Suppressor macrophage treated with lipopolysaccharide for 1 hour (primary cell): ENCODE measurements at places on chromosomes 5 and 9.

DNA sequence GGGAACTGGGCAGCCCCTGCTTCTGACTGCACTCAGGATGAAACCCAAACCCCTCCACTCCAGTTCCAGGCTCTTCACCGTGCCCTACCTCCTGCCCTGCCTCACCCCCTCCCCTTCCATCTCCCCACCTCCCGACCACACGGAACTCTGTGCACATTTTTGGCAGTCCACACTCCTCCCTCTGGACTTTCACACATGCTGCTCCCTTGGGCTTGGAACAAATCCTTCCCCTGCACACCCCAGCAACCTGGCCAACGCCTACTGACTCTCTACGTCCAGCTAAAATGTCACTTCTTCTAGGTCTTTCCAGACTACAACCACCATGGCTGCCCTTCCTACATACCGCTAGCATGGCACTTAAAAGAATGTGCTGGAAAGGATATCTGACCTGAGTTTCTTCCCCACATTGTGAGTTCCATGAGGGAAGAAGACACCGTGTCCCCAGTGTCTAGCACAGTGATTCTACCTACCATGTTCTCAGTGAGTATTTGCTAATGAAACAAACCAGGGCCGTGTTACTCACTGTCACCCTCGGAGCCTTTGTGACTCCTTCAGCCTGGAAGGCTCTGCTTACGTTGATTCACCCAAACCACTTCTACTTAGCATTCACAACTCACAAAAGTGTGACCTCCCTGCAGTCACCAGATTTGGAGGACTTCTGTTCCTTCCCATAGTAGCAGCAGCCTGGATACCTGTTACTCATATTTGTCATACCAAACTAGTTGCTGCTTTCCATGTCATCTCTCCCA is 18.7 kb downstream of the RETREG1 start:
- no peak for DNase-seq

DNA sequence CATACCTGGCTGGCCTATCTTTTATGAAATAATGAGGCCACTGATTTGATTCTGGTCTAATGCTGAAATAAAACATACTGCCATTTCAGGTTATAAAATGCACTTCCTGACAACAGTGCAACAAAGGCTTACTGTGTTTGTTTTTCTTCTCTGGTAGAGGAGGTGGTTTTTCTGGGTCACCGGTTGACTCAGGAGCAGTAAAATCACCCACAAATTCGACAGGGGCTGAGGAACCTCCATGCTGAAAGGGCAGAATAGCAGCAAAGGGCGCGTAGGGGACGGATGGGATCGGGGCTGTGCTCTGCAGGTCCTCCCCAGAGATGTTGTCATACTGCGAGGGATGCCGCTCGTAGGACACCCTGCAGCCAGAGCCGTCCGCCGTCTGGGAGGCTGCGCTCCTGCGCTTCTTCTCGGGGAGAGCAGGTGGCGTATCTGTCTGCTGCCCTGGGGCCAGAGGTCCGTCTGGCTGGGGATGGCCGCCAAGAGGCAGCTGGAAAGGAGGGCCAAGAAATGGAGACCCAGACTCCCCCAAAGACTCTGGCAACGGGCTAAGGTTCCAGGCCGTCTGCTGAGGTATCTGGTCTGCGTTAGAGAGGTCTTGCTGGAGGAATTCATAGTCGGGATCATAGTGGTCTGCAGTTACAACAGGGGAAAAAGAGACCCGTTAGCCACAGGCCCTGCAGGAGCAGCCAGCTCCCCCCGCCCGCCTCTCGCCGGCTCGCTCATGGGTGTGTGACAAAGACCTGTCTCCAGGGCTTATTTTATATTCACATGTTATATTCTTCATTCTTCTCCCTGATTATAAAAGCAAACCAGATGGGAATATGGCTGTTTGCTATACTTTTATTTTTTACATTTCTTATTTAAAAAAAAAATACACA is 80.7 kb downstream of the PRRT1B start:
- no peak for DNase-seq

DNA sequence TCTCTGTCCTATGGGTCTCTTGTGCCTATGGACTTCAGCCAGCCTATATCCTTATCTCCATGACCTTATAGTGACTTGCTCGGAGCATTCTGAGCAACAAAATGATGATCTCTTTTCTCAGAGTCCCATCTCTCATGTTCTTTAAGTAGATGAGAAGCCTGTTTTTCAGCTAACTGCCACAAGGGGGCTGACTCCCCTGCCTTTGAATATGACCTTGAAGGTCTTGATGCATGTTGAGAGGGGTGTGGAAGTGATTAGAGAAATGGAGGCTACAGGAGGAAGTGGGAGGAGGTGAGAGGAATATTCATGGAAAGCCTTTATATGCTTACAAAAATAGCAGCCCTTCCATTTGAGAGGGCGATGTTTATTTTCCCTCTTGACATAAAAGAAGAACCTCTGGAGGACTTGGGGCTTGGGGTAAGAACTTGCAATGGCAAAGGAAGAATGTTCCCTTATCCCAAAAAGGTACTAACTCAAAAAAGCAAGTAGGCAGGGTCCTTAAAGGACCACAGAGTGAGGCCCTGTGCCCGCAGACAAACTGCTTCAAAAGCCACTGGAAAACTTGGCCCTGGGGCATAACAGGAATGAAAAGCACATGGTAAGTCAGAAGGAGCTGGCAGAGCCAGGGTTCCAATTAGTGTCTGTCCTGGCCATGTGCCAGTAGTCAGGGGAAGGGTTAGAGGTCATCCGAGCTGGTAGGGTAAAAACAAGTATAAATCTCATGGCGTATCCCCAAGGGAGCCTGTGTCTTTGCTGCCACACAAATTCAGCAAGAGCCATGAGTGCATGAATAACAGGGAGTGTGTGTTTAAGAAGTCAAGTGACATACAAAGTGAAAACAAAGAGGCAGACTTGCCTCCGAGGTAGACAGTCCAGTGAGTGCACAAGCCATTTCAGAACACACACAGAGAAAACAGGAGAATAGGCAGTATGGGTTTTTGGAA is 39.1 kb downstream of the FGD3 start:
- peak; percentile 64 for DNase-seq

DNA sequence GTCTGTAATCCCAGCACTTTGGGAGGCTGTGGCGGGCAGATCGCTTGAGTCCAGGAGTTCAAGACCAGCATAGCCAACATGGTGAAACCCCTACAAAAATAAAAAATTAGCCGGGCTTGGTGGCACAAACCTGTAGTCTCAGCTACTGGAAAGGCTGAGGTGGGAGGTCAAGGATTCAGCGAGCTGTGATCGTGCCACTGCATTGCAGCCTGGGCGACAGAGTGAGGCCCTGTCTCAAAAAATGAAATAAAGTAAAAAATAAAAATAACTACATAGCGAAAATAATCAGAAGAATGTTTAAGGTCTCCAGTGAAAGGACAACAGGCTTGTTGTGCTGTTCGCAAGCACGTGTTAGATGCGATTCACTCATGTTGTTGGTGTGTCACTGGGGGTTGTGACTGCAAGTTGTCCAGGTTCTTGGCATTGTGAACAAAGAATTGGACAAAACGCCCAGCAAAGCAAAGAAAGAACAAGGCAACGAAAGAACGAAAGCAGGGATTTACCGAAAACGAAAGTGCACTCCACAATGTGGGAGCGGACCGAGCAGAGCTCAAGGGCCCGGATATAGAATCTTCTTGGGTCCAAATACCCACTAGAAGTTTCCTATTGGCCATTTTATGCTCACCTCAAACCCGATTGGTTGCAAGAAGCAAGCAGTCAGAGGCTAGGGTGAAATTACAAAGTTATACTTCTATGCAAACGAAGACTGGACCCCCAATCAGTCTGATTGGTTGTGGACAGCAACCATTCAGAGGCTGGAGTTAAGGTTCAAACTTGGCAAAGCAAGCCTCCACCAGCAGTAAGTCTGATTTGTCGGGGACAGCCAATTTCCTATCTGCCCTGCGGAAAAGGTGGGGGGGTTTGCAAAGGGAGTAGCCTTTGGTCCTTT is 844 bp upstream of the MCCC2 start:
- DNase-seq = peak; percentile 31

DNA sequence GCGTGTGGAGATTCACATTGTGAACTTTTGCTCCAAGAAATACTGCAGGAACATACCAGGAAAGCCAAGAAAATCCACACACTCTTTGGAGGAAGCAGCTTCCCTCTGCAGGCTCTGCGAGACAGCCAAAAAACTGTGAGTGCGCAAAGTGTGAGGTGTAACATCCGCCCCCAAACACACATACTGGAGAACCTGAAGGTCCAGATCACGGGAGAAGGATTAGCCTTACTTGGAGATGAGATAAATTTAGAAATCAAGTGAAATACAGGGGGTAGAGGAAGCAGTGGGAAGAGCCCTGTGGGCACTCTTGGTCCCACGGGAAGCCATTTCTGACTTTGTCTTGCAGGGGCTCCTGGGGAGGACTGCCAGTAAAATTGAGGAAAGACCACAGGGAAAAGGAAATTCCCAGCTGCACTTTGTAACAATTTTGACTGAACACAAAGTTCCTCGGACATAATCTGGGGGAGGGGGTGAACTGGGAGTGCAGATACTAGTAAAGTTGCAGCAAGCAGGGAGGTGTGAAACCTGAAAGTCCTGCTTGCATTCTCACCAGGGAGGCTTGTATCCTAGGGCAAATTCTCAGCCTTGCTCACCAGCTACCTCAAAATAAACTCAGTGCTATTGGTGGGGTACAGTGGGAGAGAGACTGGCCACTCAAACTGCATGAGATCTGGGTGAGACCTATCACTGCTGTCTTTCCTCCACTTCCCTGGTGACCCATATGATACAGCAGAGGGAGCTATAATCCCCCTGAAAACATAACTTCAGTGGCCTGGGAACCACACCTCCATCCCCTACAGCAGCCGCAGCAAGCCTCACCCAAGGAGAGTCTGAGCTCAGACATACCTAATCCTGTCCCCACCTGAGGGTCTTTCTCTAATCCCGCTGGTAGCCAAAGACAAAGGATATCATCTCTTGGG is 109.1 kb downstream of the ALDH1A1 start:
- DNase-seq = no peak

DNA sequence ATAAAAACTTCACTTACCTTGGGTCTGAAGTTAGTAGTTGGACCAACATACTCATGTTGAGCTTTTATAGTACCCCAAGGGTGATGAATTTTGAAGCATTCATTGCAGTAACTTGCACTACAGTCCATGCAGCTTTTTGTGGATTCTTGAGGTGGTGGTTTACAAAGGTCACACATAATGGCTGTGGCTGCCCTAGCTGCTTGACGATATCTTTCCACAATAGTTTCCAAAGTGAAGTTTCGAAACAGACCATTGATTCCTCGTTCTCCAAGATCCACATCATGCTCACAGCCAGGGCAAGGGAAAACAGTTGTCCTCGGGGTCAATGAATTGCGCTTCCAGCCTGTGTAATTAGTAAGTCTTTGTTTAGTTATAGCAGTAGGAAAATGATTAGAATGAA is 22.7 kb downstream of the TRIM36 start:
- DNase-seq = no peak

DNA sequence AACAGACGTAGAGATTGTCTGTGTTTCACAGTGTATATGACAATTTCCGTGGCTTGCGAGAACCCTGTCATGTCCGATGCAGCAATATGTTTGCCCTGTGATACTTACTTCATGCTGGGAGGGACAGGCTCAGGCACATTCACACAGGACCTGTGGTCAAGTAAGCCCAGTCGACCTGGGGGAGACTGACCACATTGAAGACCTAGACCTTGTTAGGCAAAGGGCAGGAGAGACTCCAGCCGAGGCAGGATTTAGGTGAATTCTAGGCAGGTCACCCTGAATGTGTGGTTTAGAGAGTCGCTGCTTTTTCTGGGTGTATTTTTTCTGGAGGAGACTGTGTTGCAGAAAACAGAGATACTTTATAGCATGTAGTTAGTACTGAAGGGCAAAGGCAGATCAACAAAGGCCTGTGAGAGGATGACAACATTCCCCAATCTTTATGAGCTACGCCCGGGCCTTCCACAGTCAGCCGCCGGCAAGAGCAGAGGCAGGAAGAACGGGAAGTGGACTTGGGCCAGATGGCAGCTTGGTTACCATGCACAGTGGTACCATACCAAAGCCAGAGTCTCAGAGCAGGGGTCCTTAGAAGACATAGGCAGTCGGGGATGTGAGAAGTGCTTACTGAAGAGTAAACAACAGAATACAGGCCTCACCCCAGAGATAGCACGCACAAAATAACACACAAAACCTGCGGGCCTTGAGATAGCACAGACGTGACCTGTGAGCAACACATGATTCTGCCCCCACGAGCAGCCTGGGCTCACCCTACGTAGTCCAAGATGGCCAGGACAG is 220.7 kb downstream of the CACNA1B start:
- no peak for DNase-seq

DNA sequence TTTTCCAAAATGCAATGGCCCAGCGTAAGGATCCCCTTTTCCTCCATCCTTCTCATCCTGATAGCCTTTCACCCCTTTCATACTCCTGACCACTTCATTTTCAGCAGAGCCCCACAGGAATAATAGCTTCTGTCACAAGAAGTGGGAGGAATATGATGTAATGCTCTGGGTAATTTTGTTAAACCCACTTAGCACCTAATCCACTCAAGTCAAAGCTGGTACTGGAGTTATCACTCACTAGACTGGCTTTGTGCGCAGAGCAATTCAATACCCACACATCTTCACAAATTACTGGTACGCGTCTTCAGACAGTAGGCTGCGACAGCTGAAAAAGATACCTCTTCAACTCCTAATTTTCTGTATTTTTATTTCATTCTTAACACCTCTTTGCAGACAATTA is 2232.8 kb upstream of the WWC1 start:
- DNase-seq = no peak

- no peak for DNase-seq
Observed at GRCh38 chr9:118009614-118010013, 305.4 kb downstream of the TLR4 start.

- DNase-seq = no peak
Observed at GRCh38 chr5:93782978-93783377, 41.6 kb upstream of the POU5F2 start.

DNA sequence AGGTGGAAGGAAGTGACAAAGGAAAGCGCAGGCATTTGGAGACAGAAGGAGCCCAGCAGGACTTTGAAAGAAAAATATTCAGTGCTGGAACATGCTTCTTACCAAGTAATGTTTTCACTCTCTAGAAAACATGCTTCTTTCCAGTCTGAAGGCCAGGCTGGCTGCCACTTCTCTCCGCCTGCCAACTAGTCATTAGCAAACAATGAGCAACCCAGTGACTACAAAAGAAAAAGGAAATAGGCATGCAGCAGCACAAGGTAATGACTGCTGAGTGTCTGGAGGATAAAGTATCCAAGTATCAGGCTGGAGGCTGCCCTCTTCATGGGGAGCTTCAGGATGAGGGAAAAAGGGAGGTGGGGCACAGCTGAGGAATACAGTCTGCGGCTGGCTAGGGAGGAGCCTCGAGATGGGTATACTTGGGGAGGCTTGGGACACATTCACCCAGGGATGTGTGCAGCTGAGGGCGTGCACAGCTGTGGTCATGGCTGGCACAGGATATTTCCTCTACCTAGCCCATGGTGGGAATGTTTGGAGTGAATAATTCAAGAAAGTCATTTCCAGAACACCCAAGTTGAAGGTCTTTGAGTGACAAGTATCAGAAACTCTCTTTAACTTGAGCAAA is 161.5 kb upstream of the KIF2A start:
- DNase-seq = no peak

DNA sequence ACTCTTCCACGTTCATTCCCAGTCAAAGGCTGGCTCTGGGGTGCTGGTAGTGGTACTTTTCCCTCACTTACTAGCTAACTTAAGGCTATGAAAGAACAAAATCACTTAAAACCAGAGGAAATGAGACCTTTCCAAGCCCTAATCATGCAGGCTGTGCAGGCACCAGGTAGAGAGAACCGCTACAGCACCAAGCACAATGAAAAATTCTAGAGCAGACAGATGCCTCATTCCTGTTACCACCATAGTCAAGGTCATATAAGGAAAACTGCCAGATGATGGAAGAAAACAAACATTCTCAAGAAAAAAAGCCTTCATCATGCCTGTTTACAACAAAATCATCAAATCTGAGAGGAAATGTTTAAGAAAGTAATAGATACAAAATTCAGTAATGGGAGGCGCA is 374.4 kb upstream of the PDE4D start:
- no peak for DNase-seq

- no peak for DNase-seq
Observed at GRCh38 chr5:139809331-139809810, 13.8 kb downstream of the PSD2 start.
